ENCODE measurements at places on chromosomes 12 and 14.

DNA sequence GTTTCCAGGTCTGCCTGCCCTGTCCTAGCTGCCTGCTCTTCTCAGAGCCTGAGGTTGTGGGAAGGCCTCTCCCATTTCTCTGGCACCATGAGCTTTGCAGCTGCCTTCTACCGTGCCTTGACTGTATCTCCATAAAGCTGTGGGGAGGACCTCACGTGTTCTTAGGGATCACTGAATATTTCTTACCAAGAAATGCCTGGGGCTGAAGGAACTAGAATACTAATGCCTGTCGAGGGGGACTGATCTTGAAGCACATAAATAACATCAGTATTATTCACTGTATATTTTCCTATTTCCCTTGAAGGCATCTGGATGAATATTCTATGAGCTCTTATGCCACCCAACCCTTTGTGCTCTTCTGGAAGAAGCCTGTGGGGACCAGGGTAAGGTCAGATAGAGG lies 103.4 kb downstream of the APAF1 start:
- DNase-seq = no peak

DNA sequence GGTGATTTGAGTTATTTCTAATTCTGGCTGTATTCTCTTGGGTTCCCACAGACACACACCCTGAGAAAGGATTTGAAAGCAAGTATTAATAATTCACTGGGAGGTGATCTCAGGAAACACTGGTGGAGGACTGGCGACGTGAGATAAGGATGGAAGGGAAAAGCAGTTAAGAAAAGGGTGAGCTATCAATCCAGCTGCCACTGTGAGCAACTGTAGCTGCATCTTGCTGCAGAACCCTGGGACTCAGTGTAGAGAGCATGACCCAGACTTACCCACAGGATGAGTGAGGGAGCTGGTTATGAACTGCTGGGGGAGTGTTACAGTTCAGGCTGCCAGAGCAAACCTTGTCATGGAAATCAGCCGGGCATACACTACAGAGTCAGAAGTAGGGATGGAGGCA lies 71.9 kb downstream of the RESF1 start:
- no peak for DNase-seq

GRCh38 chr14:55139696-55140509 lies 10.9 kb downstream of the LGALS3 start:
- DNase-seq = no peak

DNA sequence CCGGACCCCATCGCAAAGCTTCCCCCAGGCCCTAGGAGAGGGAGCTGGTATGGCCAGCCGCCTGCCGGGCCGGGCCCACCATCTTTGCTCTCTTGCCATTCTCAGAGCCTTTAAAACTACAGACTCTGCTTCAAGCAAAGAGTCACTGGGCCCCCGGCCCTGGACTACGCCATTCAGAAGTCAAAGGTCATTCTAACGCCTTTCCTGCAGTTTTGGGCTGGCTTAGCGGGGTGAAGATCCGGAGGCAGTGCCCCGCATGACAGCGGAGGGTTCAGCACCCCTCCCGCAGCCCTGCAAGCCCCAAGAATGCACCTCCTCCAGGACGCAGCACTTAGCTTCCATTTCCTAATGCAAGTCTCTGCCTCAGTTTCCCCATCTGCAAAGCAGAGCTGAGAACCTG lies 38.3 kb upstream of the MEG3 start:
- no peak for DNase-seq

DNA sequence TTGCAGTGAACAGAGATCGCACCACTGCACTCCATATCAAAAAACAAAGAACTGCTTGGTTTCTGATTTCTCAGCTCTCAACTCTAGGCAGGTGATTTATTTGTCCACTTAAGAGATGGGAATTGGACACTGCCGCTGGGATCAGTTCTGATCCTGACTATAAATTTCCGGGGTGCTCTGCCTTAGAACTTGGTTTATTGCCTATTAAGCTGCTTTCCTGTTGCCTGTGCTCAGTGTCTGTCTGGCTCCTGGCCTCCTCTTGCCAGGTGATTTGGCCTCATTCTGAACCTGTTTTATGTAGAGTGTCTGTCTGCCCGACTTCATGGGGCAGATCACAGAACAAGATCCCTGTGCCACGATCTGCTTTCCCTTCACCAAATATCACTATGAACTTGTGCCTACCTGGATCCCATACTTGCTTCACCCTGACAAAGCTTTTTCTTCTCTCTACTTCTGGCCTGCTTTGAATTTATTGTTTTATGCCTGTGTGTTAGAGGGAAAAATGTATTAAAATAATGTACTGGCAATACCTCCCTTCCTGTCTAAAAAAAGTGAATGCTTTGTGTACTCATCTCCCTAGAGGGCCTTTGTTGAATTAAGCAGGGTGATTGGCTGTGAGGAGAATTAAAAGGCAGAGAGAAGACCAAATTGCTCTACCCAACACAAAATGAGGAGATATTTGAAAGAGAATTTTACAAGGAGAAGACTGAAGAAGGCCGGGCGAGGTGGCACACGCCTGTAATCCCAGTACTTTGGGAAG lies 27.6 kb downstream of the CDKN1B start:
- no peak for DNase-seq

DNA sequence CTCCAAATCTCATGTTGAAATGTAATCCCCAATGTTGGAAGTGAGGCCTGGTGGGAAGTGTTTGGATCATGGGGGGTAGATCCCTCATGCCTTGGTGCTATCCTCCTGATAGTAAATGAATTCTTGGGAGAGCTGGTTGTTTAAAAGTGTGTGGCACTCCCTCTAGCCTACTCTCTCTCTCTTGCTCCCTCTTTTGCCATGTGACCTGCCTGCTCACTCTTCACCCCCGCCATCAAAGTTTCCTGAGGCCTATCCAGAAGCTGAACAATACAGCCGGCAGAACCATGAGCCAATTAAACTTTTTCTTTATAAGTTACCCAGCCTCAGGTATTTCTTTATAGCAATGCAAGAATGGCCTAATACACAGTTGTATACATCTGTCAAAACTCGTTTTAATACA lies 62.5 kb downstream of the BCL2L14 start:
- DNase-seq = no peak
